ENCODE measurements at places on chromosomes 3 and 15.

DNA sequence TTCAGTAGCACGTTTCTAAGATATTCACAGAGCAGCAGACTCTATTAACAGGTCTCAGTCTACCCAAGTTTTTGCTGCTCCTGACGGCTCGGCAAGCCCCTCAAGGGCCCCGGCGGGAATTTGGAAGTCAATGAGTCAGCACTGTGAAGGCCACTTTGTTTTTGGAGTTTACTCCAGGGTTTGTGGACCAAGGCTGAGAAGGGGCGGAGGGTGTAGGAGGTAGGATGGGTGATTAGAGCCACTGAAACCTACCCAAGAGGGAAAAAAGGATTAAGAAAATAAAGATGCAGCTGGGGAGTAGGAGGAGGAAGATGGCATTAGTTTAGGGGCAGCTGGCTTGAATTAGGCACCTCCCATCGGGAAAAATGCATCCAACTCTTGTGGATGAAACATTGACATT, 87.6 kb downstream of the BDH1 start:
- no peak for DNase-seq

GRCh38 chr3:50233176-50233575, 2.8 kb upstream of the GNAI2 start:
- DNase-seq = no peak

GRCh38 chr3:139846729-139847128, 88.3 kb upstream of the CLSTN2 start:
- no peak for DNase-seq

DNA sequence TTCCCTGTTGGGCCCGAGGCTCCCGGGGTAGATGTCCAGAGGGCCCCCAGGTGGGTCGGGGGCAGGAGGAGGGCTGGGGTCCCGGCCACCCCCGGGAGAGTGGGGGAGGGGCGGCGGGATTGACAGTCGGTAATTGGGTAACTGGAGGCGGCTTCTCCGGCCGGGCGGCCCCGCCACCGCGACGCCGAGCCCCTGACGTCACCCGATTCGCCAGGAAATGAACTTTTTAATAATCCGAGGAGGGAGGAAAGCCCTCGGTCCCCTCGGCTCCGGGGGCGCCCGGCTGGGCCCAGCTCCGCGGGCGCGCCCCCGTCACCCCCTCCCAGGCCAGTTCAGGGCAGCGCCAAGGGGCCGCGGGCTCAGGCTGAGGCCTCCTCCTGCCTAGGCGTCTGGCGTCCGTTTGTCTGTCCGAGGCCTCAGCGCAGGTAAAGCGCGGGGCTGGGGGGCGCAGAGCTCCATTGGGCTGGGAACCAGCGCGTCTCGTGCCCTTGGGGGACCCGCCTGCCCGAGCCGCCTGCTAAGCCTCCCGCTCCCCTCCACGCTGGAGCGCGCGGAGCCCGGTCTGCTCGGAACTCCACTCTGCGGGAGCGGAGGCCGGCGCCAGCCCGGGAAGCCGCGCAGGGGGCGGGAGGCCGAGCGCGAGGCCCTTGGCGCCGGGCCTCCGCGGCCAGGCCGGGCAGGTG, 3.9 kb downstream of the GATA2 start:
- DNase-seq = no peak

DNA sequence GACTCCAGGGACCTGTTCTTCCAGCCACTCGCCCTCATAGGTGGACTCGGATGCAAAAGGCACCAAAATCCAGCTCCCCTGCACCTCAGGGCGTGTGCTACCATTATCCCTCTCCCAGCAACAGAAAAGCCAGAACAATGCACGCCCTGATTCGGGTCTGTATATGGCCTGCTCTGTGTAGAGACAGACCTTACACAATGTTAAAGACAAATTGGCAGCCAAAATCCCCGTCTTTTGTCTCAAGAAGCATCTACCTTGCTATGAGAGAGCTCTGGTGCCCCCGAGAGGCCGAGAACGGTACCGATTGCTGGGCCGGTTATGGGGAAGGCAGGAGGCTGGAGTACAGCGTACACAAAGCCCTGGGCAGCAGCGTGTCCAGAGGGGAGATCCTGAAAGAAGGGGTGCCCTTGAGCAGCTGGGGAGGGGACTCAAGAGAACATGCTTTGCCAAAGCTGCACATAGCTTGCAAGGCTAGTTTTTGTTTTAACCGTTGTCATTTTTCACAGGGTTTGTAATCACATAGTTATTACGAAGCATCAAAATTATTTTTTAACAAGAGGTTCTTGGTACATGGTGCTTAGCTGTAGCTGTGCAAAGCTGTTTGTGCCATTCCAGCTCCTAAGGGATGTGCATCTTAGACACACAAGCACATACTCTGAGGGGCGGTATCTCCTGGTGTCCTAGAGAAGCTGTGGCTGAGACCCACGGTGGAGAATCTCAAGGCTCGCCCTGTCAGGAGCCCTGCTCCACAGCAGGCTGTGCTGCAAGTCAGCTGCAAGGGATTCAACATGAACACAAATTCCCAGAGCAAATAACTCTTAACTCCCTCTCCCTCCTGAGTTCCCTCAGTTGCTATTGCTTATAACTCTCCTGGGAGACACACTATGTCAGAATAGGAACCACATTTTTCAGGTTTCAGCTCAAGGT, 461.5 kb upstream of the PPP2R3A start:
- DNase-seq = no peak

DNA sequence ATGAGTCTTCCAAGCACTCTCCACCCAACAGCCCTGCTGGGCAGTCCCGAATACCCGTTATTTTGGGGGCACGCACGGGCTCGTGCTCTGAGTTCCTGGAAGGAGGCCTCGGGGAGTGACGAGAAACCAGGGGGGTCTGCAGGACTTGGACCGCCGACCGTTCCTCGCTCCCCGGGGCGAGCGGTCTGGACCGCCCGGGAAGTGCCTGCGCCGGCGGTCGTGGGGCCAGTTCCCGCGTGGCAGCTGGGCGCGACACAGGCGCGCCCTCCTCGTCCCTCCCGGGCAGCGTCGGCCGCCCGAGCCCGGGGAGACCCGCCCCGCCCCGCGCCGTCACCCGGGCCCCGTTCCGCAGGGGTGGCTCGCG, 387 bp downstream of the GNB4 start:
- DNase-seq = no peak

DNA sequence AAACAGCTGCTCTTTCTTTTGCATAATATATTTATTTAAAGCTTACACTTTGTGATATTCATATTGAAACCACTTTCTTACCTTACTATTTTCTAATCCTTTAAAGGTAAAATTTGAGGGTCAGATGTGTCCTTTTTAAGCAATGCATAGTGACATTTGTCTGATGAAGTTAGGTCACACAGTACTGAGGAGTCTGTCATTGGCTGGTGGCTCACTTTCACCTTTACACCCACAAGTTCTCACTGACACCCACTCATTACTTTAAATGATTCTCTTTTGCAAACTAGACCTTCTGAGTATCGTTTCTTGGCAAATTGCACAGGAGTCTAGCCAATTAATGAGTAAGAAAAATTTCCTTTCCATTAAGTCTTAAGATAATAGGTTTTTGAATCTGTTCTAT, 758.3 kb upstream of the ARPP21 start:
- DNase-seq = no peak

DNA sequence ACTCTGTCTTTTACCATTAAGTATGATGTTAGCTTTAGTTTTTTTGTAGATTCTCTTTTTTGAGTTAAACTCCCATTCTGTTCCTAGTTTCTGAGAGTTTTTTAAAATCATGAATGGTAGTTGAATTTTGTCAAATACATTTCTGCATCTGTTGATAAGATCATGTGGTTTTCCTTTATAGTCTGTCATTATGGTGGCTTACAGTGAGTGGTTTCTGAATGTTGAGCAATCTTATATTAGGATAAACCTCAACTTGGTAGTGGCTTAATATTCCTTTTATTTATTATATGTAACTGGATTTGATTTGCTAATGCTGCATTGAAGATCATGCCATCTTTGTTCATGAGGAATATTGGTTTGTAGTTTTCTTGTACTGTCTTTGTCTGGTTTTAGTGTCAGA, 34.8 kb downstream of the NEO1 start:
- no peak for DNase-seq

- DNase-seq = no peak
Measured at GRCh38 chr3:50364573-50365079, 5.3 kb upstream of the TMEM115 start.

DNA sequence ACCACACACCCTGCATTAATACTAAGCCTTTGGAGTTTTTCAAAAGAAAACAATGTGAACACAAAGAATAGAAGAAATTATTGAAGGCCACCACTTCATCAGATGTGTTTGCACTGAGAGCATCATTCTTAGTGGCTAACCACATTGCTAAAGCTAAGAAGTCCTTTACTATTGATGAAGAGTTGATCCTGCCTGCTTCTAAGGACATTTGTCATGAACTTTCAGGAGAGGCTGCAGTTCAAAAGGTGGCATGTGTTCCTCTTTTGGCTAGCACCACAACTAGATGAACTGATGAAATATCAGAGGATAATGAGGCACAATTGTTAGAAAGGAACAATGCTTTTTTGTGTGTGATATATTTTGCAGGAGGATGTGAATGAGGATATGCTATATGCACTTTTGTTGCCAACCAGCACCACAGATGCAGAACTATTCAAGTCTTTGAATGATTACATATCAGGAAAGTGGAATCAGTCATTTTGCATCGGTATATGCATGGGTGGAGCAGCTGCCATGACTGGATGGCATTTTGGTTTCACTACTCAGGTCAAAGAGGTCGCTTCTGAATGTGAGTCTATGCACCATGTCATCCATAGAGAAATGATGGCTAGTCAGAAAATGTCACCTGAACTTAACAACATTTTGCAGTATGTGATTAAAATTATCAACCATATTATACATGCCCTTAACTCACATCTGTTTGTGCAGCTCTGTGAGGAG, 2.5 kb upstream of the EID1 start:
- DNase-seq = no peak

GRCh38 chr15:83153288-83153687, 45.8 kb downstream of the TM6SF1 start:
- no peak for DNase-seq

GRCh38 chr3:142337994-142338393, 109.8 kb downstream of the XRN1 start:
- no peak for DNase-seq

DNA sequence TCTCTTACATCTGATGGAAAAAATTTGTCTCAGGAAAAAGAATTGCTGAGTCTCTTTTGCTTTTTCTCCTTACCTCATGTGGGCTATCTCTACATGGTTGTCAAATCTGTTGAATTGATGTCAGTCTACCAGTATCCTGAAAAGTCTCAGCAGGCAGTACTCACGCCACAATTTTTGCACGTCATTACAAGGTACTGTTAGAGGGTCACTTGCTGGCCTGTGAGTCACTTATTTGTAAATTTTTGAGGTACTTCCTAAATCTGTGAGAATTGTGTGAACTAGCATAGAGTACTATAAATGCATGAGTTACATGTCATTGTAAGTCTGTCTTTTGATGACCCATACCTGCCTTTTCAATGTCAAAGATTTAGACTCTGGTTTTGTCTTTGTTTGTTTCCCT, 15.9 kb downstream of the HPS3 start:
- DNase-seq = peak; percentile 40

DNA sequence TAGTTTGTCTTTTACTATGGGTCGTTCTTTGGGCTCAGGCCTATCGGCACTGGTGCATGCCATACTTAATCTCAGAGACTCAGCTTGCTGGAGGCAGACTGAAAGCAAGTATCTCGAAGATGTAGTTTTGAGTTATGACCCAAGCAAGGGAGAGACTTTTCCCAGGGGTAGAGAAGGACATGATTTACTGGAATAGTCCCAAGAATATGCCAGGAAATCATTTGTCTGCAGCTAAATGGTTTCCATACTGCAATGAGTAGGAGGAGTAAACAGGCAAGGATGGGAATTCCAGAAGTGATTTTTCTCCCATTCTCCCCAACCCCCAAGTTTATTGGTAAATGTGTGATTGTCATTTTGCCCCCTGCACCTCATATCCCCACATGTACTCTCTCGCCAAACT, 35.4 kb upstream of the LACTB start:
- no peak for DNase-seq

DNA sequence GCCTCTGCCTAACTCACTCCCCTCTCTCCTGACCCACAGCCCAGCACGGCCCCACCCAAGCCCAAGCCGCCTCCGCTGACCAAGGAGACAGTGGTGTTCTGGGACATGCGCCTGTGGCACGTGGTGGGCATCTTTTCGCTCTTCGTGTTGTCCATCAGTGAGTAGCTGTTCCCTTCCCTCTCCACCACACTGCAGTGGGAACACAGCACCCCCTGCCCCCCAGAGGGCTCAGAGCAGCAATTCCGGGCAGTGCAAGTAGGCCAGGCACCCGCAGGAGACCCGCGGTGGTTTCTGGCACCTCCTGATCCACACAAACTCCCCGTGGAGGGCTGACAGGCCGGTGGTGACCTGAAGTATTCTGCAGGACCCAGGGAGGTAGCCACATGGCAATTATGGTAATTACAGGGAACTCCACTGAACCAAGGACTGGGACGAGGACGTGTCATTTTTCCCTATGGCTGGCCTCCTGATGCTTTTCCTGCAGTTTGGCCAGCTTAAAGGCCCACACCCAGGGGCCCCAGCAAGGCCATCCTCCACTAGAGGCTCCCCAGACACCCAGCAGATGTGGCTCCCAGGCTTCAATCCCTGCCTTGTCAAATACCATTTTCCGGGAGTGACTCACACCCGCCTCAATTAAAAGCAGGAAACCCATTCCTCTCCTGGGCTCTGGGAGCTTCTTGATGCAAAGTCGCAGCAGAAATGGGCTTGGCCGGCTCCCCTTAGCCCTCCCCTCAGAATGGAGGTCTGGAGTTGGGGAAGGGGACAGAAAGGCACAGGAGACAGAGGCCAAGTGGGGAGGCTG, 4.8 kb downstream of the TMIE start:
- DNase-seq = no peak

DNA sequence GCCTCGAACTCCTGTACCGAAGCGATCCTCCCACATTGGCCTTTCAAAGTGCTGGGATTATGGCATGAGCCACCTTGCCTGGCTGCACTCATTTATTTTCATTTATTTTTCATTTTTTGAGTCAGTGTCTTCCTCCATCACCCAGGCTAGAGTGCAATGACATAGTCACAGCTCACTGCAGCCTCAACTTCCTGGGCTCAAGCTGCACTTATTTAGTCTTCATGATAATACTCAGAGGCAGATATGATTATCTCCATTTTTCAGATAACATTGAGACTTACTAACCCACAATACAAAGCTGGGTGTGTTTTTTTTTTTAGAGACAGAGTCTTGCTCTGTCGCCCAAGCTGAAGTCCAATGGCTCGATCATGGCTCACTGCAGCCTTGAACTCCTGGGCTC, 10.0 kb downstream of the PRKCI start:
- no peak for DNase-seq

- no peak for DNase-seq
Measured at GRCh38 chr3:131608741-131609140, 106.0 kb upstream of the MRPL3 start.
